ENCODE measurements at places on chromosomes 16 and 17.

DNA sequence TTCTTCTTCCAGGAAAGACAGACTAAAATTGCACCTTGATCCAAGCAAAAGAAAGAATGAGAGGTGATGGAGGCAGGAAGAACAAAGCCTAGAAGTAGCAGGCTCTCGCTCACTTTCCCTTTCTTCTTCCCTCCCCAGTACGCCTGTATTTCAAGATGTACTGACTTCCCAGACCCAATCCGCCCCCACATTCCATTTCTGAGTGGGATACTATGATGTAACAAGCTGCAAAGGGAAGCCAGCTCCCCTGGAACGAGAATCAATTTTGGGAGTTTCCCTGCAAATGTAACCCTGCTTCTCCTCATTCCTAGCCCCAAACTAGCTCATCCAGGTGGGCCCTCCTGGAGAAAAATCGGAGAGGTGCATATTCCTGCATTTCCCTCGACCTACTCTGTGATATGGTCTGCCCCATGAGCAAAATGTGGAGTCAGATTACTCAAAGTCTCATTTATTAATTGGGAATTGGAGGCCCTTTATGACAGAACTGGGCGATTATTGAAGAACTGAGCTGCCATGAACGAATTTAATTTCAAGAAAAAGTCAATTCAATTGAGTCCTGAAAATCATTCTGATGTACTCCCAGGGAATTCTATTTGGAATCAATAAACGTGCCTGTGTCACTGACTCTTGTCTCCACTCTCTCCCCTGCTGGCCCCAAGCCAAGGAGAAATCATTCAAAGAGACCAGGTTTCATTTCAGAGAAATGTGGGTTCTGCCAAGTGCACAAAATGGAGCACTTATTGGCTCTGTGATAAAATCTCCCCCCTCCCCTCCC, 398.9 kb downstream of the SHISA9 start:
- no peak for DNase-seq

DNA sequence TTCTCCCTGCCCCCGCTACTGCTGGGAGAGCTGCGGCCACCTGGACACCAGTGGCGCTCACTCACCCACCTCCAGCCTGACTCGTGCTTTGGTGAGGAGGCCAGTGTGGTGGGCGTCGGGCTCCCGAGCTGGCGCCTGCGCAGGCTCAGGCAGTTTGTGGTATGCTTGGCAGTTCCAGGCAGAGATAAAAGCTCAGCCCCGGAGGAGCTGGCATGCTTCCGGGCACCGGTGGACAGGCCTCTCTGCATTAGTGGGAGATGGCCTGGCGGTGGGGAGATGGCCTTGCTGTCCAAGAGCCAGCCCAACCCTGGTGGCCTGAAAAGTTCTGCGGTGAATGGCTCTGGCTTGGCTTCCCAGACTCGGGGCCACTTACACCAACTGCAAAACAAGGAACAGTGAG, 4.1 kb downstream of the ADGRG1 start:
- peak; percentile 25 for DNase-seq

DNA sequence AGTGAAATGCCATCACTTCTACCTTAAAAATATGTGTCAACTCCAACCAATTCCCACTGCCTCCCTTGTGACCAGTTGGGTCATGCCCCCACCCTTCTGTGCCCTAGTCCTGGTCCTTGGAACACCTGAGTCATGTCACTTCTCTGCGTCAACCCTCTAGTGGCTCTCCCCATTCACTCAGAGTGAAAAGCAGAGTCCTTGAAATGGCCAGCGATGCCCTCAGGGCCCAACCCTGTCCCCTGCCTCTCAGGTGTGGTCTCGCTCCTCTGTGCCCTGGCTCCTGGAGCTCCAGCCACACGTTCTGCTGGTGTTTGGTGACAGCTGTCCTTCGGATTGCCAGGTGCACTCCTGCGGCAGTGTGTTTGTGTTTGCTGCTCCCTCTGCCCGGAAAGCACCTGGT, 89.2 kb downstream of the SPECC1 start:
- no peak for DNase-seq

- DNase-seq = no peak
These were observed 22.9 kb downstream of the GDE1 start for GRCh38 chr16:19499006-19499405.

- DNase-seq = no peak
These were observed 119.4 kb upstream of the METRNL start for GRCh38 chr17:82959990-82960418.

DNA sequence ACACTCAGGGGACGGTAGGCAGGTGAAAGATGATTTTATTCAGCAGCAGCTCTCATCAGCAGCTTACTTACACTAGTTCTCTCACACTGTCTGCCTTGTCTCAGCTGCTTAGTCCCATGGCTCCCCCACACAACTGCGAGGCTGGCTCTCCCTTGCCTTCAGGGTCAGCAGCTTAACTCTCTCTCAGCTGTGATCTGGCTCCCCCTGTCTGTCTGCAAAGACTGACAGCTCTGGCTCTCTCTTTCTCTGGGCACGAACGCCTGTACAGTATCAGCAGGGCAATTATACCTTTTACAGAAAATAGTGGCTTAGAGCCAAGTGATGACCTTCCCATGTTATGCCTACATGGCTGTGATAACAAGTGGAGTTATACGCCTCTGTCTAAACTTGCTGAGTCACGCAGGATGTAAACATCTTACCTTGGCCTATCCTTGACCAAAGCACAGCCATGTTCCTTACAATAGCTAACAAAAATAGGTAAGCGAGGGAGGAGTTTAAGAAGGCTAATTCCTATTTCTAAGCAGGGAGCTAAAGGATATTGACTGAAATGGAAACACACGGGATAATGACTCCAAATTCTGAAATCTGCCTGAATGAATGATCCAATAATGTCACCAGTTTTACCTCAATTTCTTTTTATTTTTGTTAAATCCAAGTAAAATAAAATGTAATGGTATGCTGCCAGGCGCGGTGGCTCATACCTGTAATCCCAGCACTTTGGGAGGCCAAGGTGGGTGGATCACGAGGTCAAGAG, 1.1 kb upstream of the NDUFAB1 start:
- DNase-seq = peak; percentile 46

GRCh38 chr17:80029258-80029974, 6.3 kb downstream of the TBC1D16 start:
- DNase-seq = no peak

GRCh38 chr17:50631195-50631907, 3.3 kb upstream of the ABCC3 start:
- no peak for DNase-seq

DNA sequence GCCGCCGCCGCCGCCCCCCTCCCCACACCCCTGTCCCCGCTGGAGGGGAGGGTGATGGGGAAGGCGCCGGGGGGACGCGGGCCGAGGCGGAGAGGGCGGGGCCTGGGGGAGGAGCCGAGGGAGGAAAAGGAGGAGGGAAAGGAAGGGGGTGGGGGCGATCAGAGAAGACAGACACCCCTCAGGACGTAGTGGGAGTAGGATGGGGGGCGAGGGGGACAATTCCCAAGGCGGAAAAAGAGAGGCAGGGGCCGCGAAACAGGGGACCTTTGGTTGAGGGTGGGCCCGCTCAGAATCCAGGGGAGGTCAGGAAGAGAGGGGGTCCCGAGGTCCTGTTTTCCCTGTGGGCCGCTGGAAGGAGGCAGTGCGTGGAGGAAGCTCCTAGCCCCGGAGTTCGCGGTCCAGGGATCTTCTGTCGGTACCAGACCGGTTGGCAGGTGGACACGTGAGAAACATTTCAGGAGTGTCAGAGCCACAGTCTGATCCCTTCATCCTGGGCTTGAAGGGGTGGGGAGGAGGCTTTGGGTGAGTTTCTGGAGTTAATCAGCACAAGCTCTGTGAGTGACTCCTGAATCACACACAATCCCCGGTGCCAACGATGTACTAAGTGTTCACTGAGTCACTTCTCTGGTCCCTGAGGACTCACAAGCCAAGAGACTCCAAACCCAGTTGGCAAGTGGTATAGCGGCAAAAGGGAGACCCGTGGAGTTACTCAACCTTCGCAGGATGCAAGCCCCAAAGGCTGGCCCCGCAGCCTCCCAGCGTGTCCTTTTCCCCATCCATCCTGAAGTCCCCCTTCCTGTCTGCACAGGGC, at the start of gene XYLT1:
TSS of gene XYLT1 (minus strand) at position 53 of the 811 bp plus-strand sequence. CDS start 164 bp downstream, outside the sequence.
- no peak for DNase-seq

DNA sequence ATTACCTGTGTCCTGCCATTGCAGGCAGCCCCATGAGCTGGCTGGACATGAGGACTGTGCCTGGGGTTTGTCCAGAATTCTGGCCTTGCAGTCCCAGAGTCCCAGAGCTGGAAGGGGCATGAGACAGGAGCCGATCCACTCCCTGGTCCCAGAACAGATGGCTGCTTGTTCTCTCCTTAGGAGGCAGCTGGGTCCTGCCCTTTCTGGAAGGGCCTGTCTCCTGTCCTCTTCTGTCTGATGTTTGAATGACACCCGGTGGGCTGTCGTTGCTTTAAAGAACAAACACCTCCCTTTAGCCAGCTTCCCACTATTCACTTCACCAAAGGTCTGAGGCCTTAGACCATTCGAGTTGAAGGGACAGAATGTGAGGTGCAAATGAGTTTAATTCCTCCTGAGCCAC, 63.8 kb downstream of the RAP1GAP2 start:
- DNase-seq = no peak

DNA sequence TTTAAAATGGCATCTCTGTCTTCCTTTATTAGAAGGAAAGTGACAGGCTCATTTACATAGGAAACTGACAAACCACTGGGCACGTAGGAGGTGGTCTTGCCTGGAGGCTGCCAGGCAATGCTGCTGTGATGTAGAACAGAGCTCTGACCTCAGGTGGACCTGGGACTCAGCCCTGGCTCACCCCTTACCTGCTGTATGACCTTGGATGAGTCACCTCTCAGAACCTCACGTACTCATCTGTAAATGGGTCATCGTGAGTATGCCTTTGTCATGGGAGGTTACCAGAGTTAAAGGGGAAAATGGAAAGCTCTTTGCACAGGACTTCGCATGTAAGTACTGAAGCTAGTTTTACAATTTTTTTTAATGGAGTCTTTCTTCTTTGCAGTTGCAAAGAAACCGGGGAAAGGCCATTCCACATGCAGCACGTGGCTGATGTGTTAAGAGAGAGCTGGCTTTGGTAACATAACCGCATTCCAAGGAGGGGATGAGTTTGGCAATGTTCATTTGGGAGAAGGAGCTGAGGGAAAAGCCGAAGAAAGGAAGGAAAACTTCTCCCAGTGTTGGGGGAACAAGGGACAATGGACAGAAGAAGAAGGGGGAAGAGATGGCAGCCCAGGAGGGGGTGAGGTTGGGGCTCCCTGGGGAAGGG, 37.4 kb upstream of the LONP2 start:
- no peak for DNase-seq

DNA sequence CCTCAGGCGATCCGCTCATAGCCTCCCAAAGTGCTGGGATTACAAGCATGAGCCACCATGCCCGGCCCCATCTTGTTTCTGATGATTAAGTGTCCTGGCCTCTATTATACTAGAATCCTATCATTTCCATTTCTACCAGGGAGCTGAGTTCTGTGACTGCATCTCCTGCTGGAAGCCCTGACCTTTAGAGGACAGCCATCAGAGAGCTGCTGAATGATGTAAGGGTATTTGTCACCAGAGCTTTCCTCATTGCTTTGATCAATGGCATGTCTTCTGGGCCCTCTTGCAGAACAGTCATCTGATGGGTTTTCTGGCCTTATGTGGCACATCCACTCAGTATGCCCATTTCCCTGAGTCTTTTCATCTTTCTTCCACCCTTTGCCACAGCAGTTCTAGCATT, 39.9 kb downstream of the PSMD12 start:
- no peak for DNase-seq

- DNase-seq = no peak
These were observed 11.2 kb downstream of the KLHL10 start for GRCh38 chr17:41848788-41849187.

DNA sequence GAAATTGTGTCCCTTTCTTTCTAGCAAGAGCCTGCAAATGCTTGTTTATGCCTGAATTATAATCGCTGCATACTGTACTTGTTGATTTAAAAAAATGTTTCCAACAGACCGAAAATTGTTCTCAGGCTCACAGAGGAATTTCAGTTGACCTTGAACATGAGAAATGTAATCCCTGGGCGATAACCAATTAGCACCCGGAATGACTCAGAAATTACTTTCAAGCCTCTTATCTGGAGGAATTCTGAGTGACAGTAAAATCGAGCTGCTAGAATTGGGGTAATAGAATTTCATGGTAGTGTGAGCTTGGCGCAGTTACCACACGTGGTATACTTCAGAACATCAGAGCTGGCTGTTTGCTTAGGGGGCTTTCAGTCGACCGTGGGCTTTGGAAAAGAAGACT, 139.1 kb upstream of the CACNG3 start:
- no peak for DNase-seq

DNA sequence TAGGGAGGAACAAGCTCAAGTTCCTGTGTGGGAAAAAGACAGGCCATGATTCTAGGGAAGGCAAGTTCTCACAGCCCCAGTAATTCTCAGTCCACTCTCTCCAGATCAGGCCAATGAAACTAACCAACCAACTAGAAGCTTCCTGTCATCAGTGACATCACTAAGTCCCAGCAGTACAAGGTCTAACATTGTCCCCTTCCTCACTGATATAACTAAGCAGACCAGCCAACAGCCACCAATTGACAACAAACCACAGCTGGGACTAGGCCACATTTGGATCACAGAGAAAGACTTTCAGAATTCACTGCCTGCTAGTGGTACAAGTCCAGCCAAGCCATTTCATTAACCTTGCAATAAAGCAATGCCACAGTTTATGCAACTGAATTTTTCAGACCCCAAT, 94.0 kb downstream of the CACNG1 start:
- no peak for DNase-seq

DNA sequence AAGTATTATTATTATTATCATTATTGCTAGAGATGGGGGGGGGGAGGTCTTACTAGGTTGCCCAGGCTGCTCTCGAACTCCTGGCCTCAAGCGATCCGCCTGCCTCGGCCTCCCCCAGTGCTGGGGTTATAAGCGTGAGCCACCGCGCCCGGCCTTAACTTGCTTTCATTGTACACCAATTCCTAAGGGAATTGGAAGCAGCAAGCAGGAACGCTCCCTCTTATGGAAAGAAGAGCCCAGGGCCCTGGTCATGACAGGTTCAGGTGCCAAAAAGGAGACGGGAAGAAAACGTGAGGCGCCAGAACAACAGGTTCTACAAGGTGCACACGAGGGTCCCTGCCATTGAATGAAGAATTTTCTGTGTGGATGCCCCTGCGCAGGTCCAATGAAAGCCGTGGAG, 540 bp upstream of the RPL38 start:
- DNase-seq = no peak

GRCh38 chr17:13851889-13852288, 217.4 kb upstream of the COX10 start:
- no peak for DNase-seq

DNA sequence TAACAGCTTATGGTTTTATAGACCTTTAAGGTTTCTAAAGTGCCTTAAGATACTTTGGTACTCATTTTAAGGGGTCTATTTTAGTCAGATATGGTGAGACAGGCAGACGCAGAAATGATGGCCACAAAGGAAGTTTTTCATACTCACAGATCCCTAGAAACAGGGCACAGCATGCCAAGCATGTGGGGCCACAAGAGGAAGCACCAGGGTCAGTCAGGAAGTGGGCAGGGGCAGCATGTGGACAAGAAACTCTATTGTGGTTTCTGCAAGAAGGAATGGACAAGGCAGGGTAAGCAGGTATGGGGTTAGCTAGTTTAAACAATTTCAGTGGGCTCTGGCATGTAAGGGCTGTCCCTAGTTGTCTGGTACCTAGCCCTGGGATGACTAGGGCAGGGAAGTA, 8.5 kb downstream of the EFCAB3 start:
- no peak for DNase-seq

- no peak for DNase-seq
These were observed 758 bp upstream of the RPL23A start for GRCh38 chr17:28719021-28719433.

- DNase-seq = no peak
These were observed 33.3 kb downstream of the GINS2 start for GRCh38 chr16:85655216-85656129.

GRCh38 chr16:71808593-71809459, at the start of gene AP1G1:
Gene AP1G1, minus strand, starts transcription at chr16:71808834. Its CDS starts 19,355 bp downstream, at chr16:71789479.
- DNase-seq = peak; percentile 97
